ENCODE measurements at places on chromosomes 7 and 10.

DNA sequence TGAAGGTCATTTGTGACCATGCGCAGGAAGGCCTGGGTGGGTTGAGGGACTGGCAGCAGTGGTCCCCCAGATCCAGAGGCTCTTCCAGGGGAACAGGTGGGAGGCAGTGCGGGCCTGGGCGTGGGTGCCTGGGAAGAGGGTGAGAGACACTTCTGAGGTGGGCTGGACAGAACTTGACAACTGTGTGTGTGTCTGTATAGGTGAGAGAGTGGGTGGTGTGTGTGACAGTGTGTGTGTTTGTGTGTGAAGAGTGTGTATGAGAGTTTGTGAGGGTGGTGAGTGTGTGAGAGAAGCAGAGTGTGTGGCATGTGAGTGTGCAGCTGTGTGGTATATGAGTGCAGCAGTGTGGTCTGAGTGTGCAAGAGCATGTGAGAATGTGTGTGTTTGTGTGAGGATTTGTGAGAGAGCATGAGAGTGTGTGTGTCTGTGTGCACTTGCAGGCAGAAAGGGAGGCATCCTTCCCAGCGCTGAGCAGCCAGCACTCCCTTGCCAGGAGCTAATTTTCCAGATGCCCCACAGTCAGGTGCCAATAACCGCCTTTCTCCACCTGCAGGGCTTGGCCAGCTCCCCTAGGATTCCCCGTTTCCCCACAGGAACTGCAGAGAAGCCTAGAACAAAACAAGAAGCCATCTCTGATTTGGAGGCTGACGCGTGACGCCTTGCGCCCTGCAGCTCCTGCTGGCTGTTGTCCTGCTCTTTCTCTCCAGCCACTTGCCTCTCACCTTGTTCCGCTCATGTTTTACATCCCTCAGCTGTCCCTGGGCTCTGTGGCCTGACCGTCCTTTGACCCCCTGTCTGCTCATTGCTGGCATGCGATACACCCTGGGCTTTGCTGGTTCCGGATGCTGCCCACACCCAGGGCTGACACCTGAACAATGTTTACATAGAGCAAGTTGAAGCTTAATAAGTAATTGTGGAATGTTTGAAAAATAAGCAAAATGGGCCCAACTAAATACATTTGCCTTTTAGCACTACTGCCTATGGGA is 88.0 kb downstream of the TMEM178B start:
- DNase-seq, result no peak

- DNase-seq, result no peak
Observed at GRCh38 chr7:15757041-15758000, 70.8 kb upstream of the MEOX2 start.

- DNase-seq, result peak; percentile 81
Observed at GRCh38 chr7:27115221-27116026, 12.9 kb upstream of the HOXA2 start.

DNA sequence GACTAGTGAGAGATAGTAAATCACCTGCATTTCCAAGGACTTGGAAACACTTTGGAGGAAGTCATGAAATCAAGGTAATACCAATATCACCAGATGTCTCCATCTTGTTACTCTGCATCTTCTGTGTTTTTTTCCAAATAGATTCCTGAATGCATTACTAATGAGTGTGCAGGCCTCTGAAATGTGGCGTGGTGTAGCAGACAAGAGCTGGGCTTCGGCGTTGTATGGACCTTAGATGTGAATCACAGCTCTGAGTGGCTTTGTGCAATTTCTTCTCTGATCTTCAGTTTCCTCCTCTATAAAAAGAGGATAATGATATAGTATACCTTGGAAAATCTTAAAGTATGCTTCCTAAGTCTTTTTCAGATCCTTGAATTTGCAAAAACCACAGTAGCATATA is 9.6 kb upstream of the MYPN start:
- no peak for DNase-seq
